ENCODE measurements at places on chromosomes 12 and 14.

GRCh38 chr14:105290621-105291346 is 10.0 kb downstream of the BRF1 start:
- no peak for DNase-seq

GRCh38 chr12:131042834-131043245 is 89.1 kb downstream of the ADGRD1 start:
- no peak for DNase-seq

- peak; percentile 64 for DNase-seq
Observed at GRCh38 chr14:49621114-49621881, 699 bp downstream of the MGAT2 start.

- no peak for DNase-seq
Observed at GRCh38 chr12:22880807-22881206, 255.8 kb downstream of the ETNK1 start.

DNA sequence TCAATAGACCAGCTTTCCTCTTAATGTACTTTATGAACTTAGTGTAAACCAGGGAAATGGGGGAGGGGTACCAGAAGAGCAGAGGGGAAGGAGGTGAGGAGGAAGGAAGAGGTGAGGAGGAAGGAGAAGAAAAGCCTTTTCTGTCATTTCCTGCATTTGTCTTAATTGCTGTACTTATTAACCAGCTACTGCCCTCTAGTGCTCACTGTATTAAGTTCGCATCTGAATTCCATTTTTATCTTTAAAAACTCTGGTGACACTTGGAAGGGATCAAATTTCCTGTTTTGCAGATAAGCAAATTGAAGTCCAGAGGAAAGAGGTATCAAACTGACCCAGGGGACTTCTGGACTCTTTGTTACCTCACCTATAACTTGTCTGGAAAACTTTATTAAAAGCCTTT is 22.2 kb downstream of the MANSC1 start:
- peak; percentile 67 for DNase-seq

GRCh38 chr14:75864352-75864751 is 117.4 kb downstream of the TGFB3 start:
- peak; percentile 92 for DNase-seq
